ENCODE measurements at places on chromosomes 16 and 17. TPM values are rescaled to one million over a fixed set of nuclear protein-coding genes. Genes with fewer than 3 reads are reported as not detected.

- peak; percentile 77 for DNase-seq
These were observed 593 bp upstream of the WDR45B start for GRCh38 chr17:82648742-82649331.

GRCh38 chr16:57611706-57612105 lies 16.7 kb upstream of the ADGRG1 start:
- DNase-seq: no peak

DNA sequence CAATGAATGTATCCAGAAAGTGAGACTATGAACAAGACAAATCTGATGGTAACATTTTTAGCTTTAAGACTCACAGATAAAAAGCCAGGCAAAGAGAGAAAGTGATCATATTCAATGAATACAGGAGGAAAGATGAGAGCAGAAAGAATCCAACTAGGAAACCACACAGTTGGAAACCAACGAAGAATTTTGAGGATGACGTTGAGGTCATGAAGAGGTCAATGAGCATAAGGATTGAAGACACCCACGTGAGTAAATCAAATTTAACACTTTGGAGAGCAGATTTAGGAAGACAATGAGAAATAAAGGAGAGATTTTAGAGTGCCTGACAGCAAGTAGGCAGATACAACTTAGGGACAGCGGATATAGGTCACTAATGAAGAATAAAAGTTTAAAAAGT lies 948.1 kb downstream of the KCNJ2 start:
- no peak for DNase-seq

DNA sequence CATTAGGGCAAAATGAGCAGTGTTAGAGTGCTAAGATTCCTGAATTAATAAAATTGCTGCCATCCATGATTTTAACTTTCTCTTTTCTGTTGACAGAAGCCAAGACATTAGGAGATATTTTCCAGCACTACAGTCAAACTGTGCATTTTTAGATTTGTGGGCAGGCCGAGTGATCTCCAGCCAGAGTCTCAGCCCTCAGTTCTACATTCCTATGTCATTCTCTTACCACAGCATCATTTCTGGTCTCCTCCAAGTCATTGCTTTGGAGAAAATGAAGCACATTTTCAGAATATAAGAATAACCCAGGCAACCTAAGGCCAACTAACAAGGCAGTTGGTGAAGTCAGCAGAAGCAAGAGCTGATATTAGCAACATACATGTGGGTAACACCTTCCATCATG lies 74.6 kb upstream of the NUDT7 start:
- no peak for DNase-seq

GRCh38 chr17:2081564-2081963 lies 26.7 kb downstream of the HIC1 start:
- no peak for DNase-seq

- DNase-seq: no peak
These were observed 168.5 kb downstream of the BCAS3 start for GRCh38 chr17:60846175-60846574.

GRCh38 chr16:49049191-49049590 lies 232.4 kb downstream of the CBLN1 start:
- no peak for DNase-seq

DNA sequence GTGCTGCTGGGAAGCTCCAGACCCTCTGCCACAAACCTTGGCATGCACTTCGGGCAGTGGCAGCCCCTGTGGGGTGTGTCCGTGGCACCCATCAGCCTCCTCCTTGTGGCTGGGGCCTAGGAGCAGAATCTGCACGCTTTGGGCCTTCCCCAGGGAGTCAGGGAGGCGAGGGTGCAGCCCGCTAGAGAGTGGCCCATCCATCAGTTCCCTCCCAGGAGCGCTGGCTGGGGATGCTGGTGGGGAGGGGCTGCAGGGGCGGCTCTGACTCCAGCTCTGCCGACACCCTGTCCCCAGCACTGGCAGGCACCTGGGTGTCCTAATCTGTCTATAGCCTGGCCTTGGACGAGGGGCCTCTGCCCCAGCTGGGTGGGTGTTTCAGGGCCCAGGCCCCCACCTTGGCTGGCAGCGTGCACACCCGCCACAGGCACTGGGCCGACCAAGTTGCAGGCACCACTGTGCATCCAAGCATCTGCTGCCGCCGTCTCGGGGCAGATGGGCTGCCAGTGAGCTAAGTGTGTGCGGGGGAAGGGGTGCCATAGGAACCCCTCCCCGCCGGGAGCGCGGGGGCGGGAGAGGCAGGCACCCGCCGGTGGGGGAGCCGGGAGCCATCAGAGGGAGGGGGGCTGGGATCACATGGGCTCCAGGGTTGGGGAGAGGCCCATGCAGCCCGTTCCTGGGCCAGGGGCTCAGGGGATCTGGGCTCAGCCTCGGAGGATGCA lies 30.2 kb downstream of the ENDOV start:
- no peak for DNase-seq

GRCh38 chr16:19162085-19162484 lies 6.0 kb upstream of the SYT17 start:
- no peak for DNase-seq

GRCh38 chr17:31433811-31434726 lies 42.6 kb downstream of the RAB11FIP4 start:
- DNase-seq: no peak

GRCh38 chr17:50818261-50818660 lies 17.1 kb upstream of the WFIKKN2 start:
- DNase-seq: no peak

GRCh38 chr16:50455288-50455845 lies 86.6 kb upstream of the BRD7 start:
- no peak for DNase-seq

DNA sequence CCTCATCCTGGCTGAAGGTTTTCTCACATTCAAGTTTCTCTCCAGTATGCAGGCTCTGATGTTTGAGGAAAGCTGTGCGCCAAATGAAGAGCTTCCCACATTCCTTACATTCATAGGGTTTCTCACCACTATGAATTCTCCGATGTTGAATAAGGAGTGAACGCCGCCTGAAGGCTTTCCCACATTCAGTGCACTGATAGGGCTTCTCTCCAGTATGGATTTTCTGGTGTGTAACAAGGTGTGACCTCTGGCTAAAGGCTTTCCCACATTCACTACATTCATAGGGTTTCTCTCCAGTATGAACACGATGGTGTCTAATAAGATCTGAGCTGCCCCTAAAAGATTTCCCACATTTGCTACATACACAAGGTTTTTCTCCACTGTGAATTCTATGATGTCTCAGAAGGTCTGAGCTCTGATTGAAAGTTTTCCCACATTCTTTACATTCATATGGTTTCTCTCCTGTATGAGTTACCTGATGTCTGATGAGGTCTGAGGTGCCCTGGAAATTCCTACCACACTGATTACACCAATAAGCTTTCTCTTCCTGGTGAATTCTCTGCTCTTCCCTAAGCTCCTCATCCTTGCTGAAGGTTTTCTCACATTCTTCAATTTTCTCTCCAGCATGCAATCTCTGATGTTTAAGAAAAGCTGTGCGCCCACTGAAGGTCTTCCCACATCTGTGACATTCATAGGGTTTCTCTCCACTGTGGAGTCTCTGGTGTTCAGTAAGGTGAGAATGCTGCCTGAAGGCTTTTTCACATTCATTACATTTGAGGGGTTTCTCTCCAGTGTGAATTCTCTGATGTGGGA lies 8.9 kb downstream of the ZNF594 start:
- no peak for DNase-seq

- no peak for DNase-seq
These were observed 6.7 kb upstream of the EVI2A start for GRCh38 chr17:31328160-31328535.

DNA sequence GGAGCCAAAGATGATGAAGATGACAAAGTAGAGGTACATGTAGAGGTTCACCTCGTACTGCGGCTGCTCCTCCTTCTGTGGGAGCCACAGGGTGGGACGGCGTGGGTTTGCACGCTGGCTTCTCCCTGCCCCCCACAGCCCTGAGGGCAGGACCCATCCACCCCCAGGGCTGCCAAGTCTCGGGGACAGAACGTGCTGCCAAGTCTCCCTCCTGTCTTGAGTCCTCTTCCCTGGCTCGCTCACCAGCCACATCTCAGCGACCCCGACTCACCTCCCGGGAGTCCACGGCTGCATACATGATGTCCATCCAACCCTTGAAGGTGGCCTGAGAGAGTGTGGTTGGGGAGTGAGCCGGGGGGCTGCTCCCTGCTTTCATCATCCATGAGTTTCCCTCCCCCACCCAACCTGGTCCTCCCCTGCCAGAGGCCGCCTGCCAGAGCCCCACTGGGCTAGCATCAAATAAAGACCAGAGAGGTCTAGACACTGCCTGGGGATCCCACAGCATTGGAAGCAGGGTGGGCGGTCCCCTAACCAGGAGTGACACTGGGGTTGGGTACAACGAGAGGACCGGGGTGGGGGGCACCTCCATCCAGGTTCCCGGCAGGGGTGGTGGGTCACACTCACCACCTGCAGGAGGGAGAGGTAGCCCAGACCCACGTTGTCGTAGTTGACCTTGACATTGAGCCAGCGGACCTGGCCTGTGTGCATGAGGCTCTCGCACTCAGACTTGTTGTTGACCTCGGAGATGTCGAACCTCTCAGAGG lies 12.8 kb upstream of the CD79B start:
- no peak for DNase-seq

Gene ZNF764
- total RNA-seq: 6.4 TPM

Gene FNDC8
- total RNA-seq: not detected

Gene PLEKHG4
- total RNA-seq: 6.9 TPM

Gene KRT9
- not detected for total RNA-seq

Gene SOX8
- 7.0 TPM for total RNA-seq

Gene ITGAL
- total RNA-seq: 7.9 TPM

Gene WNT3
- 0.96 TPM for total RNA-seq
